Fibroblast of skin of back (primary cell): ENCODE measurements at places on chromosomes 7 and 10.

- peak; percentile 39 for DNase-seq
These were observed 30.4 kb upstream of the DDC start for GRCh38 chr7:50595491-50596102.

DNA sequence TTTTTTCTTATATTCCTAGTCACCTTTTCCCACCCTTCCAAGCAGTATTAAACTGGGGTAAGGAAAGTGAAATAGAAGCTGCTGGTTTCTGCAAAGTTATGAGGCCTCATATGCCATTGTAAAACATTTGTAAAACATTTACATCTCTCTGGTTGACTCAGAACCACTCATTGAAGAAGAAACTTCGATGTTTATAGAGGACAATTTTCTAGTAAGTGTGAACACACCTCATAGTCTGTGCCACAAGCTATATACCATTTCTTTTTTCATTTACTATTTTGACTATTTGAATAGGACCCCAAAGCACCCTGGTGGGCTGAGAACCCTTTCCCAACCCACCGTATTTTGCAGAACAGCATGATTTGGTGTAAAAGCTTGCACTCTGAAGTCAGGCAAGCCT is 12.9 kb upstream of the ITGB1 start:
- no peak for DNase-seq

DNA sequence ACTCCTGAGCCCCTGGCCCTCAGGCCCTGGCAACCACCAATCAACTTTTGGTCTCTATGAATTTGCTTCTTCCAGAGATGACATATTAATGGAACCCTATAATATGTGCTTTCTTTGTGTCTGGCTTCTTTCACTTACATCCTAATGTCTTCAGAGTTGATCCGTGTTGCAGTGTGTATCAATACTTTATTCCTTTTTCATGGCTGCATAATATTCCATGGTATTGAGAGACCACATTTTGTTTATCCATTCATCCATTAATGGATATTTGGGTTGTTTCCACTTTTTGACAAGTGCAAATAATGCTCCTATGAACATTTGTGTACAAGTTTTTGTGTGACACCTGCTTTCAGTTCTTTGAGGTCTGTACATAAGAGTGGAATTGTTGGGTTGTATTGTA is 43.3 kb upstream of the ELFN1 start:
- no peak for DNase-seq

DNA sequence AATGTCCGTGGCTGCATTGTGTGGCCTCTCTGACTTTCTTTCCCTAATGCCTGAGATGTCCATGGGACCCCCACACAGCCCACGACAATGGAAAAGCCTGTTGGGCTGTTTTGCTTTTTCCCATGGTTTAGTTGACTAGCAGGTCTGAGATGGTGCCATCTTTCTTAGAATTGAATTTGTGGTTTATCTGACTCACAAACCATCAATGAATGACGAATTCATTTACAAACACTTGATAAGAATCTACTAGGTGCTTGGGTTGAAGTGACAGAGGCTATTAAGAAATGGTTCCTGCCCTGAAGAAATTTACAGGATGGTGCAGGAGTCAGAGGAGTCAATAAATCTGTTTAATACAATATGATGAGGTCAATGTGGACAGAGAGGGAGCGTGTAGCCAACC is 75.4 kb downstream of the OTUD1 start:
- no peak for DNase-seq

DNA sequence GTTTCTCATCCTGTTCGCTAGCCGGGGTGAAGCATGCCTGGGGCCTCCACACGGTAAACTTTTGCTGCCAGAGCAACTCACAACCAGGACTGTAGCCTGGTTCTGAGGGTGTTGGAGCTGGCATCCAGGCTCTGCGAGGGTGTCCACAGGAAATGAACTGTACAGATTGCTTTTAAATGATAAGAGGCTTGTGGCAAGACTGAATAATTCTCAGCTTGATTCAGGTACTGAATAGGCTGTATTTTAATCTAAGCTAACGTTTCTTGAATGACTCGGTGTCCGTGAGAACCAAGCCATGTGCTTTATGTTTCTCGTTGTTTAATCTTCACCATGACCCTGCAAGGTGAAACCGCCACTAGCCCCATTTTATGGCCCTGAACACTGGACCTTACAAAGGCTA is 49.3 kb downstream of the EEPD1 start:
- no peak for DNase-seq

GRCh38 chr7:12584930-12585329 is 14.4 kb downstream of the SCIN start:
- peak; percentile 28 for DNase-seq

DNA sequence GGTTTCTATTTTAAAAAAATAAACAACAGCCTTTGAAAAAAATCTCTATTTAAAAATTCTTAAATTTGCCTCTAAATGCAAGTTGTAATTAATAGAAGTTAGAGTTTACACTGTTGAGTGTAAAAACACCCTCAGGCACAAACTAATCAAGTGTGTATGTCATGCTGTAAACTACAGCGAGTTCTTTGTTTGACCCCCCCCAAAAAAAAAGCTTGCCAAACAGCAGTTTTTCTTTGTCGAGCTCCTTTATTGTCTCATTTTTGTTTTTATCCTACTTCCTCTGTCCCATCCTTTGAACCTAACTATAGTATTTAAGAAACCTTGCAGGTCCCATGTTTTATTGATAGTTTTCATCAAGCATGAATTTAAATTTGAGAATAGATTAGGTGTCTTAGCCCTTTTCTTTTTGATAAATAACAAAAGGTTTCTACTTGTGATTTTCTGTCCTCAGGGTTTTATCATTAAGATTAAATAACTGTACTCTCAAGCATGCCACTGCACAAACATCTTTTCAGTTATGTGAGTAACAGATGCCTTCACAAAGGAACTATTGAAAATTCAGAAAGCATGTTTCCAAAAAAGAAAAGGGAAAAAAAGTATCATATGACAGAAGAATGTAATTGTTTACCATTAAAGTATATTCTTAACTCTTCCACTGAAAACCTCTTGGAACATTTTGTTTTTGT is 176.0 kb downstream of the ARID5B start:
- DNase-seq: no peak

- no peak for DNase-seq
These were observed 16.3 kb downstream of the VOPP1 start for GRCh38 chr7:55556031-55556430.

- no peak for DNase-seq
These were observed 55.6 kb upstream of the NKX6-2 start for GRCh38 chr10:132841615-132841975.
